ENCODE measurements at places on chromosomes 1 and 21.

GRCh38 chr21:25487046-25487594 is 120.2 kb downstream of the MRPL39 start:
- no peak for DNase-seq

GRCh38 chr1:36119456-36119855 is 5.6 kb downstream of the COL8A2 start:
- no peak for DNase-seq

GRCh38 chr1:183048087-183049085 is 25.2 kb downstream of the LAMC1 start:
- DNase-seq = no peak

DNA sequence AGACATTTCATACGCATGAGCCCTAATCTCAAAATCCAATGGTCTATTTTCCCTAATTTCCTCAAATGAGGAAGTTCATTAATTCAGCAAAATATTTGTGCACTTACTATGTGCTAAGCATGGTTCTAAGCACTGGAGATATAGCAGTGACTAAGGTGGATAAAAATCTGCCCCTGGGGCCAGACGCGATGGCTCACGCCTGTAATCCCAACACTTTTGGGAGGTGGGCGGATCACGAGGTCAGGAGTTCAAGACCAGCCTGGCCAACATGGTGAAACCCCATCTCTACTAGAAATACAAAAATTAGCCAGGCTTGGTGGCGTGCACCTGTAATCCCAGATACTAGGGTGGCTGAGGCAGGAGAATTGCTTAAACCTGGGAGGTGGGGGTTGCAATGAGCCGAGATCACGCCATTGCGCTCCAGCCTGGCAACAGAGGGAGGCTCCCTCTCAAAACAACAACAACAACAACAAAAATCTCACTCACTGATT is 4.3 kb upstream of the MIIP start:
- DNase-seq = no peak

- no peak for DNase-seq
Observed at GRCh38 chr1:15154480-15155036, 1.0 kb downstream of the TMEM51 start.

DNA sequence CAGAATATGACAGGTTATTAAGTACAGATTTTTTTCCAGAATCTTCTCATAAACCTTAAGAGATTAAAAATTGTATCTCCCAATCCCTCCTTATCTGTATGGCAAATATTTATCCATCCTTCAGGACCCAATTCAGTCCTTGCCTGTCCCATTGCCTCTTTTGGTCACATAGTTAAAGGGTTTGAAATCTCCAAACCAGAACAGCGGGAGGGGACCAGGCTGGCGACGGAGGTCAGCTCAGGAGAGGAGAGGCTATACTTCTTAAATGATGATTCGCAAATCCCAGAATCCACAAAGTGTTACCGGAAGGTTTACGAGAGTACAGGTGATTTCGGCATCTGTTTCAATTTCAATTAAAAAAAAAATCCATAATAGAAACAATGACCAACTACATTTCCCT is 572.7 kb downstream of the SMYD3 start:
- no peak for DNase-seq

DNA sequence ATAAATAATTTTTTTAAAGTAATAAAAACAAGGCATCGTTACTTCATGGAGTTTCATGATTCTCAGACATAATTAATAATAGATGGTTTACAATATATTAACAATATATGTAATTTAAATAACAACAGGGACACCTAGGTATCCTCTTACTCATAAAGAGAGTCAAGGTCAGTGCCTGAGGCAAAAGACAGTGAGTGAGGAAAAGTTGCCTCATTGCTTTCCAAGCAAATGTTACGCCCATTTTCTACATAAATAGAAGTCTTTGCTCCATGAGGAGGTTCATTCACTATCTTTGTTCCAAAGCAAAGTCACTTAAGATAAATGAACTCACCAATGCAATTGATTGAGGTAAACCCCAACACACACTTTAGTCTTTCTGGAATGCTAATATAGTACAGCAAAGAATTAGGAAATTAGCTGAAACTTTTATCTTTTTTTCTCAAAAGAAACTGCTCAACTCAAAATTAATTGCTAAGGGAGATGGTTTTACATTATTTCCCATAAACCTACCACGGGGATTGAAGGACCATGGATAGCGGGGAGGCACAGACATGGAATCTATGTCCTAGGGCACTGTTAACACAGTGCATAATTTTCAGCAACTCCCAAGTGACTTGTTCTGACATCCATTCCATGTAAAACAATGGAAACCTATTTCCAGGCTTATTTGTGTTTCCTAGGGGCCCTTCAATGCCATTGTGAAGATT is 19.6 kb downstream of the BCL9 start:
- DNase-seq = no peak

GRCh38 chr1:18927654-18928272 is 25.4 kb upstream of the ALDH4A1 start:
- DNase-seq = no peak

GRCh38 chr1:16402742-16403141 is 34.5 kb downstream of the SPATA21 start:
- no peak for DNase-seq

GRCh38 chr1:47563201-47563600 is 125.4 kb downstream of the FOXD2 start:
- no peak for DNase-seq

GRCh38 chr1:229672246-229672645 is 46.2 kb downstream of the URB2 start:
- DNase-seq = no peak

DNA sequence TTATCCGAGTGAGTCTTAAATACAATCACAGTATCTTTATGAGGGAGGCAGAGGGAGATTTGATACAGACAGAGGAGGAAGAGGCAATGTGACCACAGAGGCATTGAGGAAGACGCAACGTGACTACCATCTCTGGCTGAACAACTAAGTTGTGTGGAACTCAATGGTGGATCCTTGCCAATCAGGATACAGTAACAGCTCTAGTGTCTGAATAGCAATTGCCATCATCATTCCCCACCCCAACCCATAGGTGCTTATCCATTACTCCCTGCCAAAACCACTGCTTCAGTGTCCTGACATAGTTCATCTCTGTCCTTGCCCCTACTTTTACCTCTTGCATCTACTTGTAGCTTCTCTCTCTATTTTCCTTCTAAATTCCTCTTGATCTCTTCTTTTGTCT is 20.5 kb upstream of the RHBDL2 start:
- DNase-seq = no peak

- no peak for DNase-seq
Observed at GRCh38 chr1:47859092-47859743, 138.0 kb downstream of the TRABD2B start.

DNA sequence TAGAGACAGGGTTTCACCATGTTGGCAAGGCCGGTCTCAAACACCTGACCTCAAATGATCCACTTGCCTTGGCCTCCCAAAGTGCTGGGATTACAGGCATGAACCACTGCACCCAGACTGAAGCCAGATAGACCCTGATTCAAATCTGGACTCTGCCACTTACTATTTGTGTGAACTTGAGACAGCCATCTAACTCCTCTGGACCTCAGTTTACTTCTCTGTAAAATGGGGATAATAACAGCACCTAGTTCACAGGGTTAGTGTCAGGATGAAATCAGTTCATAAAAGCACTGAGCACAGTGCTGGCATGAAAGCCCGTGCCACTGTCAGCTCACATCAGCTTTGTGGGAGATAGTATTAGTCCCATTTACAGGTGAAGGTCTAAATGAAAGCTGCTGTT is 28.5 kb downstream of the RAB3B start:
- DNase-seq = no peak

DNA sequence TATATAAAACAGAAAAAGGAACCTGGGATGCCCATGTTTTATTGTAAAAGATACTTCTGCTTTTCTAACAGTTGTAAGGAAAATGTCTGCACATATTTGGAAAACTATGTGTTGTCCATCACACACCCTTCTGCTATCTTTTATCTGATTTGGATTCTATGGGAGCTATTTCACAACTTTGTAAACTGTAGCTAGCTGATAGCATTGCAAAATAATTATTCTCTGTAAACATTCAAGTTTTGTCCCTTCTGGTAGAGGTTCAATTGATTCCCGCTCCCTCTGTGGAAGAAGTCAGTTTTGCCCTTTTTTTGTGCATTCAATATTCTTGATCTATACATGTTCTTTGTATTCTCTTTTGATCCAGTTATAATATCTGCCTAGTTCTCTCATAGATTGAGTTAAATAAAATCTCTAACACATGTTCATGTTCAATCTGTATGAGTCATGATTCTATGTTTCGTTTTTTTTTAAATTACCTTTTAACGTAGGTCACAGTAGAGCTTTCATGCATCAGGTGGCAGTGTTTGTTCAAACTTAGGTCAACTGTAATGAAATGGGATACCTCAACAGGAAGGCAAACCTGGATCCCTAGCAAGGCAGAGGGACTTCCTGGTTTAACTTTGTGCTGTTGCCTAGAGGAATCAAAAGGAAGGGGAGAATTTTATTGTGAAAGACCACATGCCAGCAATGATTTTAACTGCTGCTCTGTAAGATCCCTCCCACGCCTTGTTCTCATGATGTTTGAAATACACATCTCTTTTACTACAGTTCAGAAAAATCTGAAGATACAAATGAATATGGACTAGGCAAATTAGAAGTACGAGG is 26.0 kb upstream of the BCL9 start:
- no peak for DNase-seq

DNA sequence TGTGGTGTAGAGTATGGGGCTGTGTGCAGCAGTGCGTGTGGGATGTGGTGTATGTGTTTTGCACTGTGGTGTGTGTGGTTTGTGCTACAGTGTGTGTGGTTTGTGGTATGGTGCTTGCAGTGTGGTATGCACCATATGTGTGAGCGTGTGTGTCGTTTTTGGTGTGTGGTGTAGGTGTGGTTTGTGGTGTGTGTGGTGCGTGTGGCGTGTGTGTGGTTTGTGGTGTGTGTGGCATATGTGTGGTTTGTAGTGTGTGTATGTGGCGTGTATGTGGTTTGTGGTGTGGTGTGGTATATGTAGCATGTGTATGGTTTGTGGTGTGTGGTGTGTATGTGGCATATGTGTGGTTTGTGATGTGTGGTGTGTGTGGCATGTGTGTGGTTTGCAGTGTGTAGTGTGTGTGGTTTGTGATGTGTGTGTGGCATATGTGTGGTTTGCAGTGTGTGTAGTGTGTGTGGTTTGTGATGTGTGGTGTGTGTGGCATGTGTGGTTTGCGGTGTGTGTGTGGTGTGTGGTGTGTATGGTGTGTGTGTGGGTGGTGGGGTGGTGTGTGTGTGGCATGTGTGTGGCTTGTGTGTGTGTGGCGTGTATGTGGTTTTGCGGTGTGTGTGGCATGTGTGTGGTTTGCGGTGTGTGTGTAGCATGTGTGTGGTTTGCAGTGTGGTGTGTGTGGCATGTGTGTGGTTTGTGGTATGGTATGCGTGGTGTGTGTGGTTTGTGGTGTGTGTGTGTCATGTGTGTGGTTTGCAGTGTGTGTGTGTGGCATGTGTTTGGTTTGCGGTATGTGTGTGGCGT is 53.5 kb upstream of the TRAPPC10 start:
- no peak for DNase-seq

- DNase-seq = no peak
Observed at GRCh38 chr1:9275161-9275560, 17.5 kb upstream of the SPSB1 start.

DNA sequence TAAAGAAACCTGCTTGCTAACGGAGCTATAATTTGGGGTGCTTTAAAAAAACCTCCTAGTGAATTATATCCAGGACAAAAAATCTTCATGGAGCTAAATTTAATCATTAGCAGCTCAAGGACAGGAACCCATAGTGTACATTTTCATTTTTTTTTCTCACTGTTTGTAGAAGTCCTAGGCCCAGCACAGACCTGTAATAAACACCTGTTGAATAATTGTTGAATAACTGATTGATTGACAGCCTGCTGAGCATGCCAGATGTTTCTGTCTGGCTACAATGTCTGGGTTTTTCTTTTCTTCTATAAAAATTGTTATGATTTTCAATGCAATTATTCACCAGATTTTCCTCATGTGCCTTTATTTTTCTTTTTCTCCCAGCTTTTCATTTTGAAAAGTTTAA is 10.9 kb upstream of the GALNT2 start:
- no peak for DNase-seq

DNA sequence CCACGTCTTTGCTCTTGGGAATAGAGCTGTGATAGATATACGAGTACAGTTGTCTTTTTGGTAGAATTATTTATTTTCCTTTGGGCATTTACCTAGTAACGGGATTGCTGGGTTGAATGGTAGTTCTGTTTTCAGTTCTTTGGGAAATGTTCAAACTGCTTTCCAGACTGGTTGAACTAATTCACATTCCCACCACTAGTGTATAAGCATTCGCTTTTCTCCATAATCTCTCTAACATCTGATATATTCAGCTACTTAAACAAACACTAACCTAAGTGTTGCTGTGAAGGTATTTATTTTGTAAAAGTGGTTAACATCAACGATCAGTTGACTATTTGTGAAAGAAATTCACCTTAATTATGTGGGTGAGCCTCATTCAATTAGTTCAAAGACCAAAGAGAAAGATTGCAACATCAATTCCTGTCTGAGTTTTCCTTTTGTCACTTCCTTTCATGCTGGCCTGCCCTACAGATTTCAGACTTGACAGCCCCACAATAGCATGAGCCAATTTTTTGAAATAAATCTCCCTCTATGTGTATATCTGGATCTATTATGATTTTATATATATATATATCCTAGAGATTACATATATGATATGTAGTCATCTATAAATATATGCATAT is 26.7 kb upstream of the DUSP10 start:
- DNase-seq = no peak

DNA sequence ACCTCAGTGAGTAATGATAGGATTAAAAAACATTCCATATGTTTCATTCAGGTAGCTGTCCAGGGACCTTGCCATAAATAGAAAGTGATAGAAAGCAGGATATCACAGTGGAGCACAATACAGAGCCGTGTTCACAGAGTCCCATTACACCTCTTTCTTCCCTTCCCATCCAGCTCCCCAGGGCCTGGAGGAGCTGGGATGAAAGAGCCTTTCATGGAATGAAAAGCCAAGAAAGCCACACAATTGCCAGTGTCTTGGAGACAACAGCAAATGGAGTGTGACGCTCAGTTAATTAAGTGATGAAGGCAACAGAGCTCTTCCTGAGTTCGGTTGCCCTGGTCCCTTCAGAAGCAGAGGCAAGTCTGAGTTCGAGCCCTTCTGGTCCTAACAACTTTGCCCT is 387.3 kb upstream of the PLXNA2 start:
- no peak for DNase-seq

All from omental fat pad (tissue), 4 donors.